ENCODE measurements at places on chromosomes 1 and 21. TPM values are rescaled to one million over a fixed set of nuclear protein-coding genes. Genes with fewer than 3 reads are reported as not detected.

AMY2A gene
- total RNA-seq, result not detected

BCAN gene
- total RNA-seq, result not detected

ETV3L gene
- not detected for total RNA-seq

ANGPTL3 gene
- total RNA-seq, result not detected

GPR37L1 gene
- total RNA-seq, result not detected

FCAMR gene
- not detected for total RNA-seq

TMEM61 gene
- total RNA-seq, result not detected

PERM1 gene
- not detected for total RNA-seq

PAQR6 gene
- 0.60 TPM for total RNA-seq

PANK4 gene
- total RNA-seq, result 14.8 TPM

SUSD4 gene
- total RNA-seq, result 0.44 TPM

CRNN gene
- not detected for total RNA-seq

MRTO4 gene
- 16.7 TPM for total RNA-seq

TAS1R1 gene
- not detected for total RNA-seq

TMEM52 gene
- total RNA-seq, result 0.20 TPM

MYBPH gene
- total RNA-seq, result not detected

BACE2 gene
- total RNA-seq, result 323 TPM

CRP gene
- not detected for total RNA-seq

Data from lung microvascular endothelial cell (primary cell).